Fibroblast of skin of right biceps (primary cell): ENCODE measurements at places on chromosomes 7 and 10.

DNA sequence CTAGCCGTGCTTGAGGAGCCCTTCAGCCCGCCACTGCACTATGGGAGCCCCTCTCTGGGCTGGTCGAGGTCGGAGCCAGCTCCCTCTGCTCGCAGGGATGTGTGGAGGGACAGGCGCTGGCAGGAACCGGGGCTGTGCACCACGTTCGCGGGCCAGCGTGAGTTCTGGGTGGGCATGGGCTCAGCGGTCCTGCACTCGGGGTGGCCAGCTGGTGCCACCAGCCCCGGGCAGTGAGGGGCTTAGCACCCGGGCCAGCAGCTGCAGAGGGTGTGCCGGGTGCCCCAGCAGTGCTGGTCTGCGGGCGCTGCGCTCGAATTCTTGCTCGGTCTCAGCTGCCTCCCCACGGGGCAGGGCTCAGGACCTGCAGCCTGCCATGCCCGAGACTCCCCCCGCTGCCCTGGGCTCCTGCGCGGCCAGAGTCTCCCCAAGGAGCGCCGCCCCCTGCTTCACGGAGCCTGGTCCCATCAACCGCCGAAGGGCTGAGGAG lies 90.8 kb upstream of the NRG3 start:
- no peak for DNase-seq

DNA sequence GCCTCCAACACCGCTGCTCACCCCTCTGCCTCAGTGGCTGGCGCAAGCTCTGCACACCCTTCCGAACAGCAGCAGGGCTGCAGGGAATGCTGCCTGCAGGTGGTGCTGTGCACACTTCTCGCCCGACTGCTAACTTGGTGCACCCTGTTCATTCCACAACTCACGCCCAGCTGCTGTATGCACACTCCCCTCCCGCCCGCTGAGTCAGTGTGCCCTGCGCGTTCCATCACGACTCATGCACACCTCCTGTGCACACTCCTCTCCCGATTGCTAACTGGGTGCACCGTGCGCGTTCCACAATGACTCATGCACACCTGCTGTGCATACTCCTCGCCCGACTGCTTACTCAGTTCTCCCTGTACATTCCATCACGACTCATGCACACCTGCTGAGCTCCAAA lies 21.5 kb downstream of the ADARB2 start:
- no peak for DNase-seq

- peak; percentile 91 for DNase-seq
Observed at GRCh38 chr10:119807960-119808697, 64.5 kb downstream of the MCMBP start.

GRCh38 chr10:37992083-37992482 lies 15.6 kb upstream of the ZNF25 start:
- no peak for DNase-seq

GRCh38 chr10:44828508-44829142 lies 82.5 kb upstream of the TMEM72 start:
- no peak for DNase-seq

DNA sequence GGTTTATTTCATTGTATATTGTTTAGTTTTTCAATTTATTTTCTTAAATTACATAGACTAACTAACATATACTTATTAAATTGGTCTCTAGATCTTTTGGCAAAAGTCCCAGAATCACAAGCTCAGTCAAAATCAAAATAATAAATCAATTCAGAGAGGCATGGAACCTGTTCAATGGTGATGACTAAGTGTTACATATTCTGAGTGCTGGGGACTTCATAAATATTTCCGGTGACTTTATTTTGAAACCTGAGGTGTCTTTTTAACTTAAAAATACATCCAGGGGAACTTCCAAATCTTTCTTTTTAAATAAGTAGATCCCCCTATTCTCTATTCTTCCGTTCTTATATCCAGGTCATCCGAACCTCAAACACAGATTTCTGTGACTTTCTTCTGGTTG lies 89.6 kb upstream of the ZNF804B start:
- DNase-seq, result no peak

DNA sequence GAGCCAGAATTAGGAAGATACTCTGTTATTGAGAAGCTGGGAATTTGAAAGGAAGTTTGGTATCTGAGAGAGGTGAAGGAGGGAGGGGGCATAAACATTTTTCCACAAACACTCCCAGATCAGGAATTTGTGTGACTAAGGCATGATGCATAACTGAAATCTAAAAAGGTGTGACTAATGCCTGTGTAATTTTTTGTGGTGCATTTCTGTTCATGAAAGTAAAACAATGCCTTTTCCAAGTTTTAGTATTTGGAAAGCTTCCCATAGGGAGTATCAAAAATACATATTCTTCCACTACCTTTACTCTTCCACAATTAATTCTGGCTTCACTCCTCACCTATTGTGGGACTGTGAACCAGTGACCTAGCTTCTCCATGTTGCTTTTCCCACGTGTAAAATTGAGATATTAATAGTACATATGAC lies 56.4 kb upstream of the CAV2 start:
- peak; percentile 97 for DNase-seq

- DNase-seq, result no peak
Observed at GRCh38 chr7:5217851-5218331, 27.9 kb downstream of the WIPI2 start.

- peak; percentile 15 for DNase-seq
Observed at GRCh38 chr7:69217516-69218350, 380.5 kb upstream of the AUTS2 start.

DNA sequence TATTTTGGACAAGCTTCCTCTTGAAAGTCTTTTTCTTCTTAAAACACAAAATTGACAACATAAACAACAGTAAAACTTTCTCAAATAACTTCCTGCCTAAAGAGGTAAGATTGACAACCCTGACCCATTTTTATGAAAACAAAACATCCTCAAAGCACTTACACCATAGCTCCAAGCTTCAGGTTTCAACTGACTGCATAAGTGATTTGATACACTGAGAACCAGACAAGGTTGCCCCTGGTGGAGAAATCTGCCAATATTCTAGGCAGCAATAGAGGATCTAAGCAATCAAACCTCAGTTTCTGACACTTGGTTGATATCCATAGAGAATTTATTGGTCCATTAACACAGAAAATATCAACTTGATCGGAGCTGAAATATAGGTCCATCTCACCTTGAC lies 147.8 kb downstream of the ELAPOR2 start:
- DNase-seq, result no peak

GRCh38 chr7:130566168-130566897 lies 74.4 kb downstream of the MEST start:
- peak; percentile 49 for DNase-seq

DNA sequence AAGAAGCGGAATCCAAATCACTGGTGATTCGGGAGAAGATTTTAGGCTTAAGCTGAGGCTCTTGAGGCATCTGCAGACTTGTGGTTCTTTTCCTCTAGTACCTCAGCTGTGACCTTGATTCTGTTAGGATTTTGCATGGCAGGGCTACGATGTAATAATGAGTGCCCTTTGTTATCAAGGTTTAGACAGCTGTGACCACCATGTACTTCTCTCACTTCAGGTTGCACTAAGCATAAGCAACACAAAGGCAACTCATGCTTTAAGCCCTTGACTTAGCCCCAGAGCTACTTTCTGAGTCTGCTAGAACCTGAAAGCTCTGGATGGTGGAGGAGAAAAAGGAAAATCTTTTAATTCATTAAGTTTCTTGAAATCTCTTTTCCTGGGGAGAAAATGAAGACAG lies 1052.3 kb upstream of the PHF14 start:
- DNase-seq, result no peak

DNA sequence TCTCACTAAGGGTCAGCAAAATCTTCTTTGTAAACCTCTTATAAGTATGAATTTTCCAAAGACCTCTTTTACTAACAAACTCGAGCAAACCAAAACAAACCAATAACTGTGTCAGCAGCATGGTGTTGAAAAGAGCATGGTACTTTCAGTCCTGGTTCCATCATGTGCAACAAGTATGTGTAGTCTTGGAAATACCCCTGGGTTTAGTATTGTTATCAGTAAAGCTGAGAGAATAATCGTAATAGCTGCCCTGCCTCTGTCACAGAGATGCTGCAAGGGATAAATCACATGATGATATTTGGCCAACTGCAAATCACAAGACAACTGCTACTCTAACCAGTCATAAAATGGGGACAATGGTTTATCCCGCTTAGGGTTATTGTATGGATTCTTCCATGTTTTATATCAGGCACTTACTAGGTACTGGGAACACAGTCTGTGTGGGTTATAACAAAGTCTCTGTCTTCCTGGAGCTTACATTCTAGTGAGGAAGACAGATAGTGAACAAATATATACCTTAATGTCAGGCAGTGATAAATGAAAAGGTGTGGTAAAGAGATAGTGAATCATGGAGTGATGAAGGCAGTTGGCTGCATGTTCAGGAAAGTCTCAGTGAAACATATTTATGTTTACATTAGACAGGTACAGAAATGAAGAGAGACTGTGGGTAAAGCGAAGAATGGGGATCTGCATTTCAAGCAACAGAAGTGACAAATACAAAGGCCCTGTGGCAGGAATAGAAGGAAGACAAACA lies 60.5 kb upstream of the C10orf90 start:
- no peak for DNase-seq

DNA sequence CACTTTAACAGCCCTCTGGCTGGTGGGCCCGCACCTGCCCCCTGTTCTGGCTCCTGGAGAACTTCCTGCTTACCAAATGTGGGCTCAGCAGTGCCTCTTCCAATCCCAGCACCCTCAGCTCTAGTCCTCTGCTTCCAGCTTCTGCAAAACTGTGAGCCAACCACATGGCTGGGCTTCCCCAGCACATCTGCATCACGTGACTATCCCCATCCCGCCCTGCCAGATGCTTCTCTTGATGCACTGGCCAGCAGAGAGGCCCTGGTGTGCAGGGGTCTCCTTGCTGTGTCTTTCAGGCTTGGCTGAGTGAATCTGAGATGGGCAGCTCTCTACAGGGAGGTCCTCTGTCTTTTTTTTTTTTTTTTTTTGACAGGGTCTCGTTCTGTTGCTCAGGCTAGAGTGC lies 43.8 kb upstream of the DMBT1 start:
- DNase-seq, result no peak

DNA sequence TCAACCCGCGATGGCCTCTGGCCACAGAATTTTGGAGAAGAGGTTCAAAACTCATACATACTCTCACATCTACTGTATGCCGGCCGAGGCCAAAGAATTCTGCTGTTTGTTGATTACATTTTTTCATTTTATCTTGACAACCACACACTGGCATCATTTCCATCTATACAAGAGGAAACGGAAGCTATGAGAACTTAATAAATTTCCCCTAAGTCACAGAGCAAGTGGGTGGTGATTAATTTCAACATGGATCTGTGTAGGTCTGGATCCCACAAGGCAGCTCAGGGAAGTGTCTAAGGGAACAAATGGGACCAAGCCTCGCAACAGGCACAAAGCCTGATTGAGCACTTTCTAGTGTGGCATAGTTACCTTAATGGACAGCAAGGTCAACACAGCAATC lies 18.0 kb downstream of the ELMO1 start:
- no peak for DNase-seq

- DNase-seq, result peak; percentile 48
Observed at GRCh38 chr7:114959931-114960330, 38.0 kb downstream of the MDFIC start.

- DNase-seq, result no peak
Observed at GRCh38 chr10:27391325-27391724, 112.8 kb upstream of the RAB18 start.

- peak; percentile 76 for DNase-seq
Observed at GRCh38 chr10:98404571-98405359, 10.2 kb downstream of the PYROXD2 start.
